Fibroblast of pulmonary artery (primary cell): ENCODE measurements at places on chromosomes 2 and 18.

DNA sequence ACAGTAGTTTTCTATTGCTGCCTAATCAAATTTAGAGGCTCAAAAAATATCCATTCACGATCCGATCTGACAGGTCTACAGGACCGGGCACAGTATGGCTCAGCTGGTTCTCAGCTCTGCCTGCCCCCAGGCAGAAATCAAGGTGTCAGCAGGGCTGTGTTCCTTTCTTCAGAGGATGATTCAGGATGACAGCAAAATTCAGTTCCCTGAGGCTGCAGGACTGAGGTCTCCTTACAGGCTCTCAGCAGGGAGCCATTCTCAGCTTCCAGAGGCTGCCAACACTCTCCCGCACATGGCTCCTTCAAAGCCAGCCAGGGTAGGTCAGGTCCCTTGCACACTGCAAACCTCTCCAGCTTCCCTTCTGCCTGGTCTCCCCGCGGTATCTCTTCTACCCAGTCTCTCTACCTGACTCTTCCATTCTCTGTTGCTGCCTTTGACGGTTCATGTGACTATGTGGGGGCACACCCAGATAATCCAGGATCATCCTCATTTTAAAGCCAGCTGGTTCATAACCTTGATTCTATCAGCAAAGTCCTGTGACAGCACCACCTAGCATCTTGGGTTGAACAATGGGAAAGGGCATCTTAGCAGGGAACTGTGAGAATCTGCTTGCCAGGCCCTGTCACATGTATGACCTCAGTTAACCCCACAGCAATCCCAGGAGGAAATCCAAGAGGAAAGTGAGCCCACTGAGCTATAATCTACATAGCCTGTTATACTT, 50.4 kb downstream of the UXS1 start:
- no peak for DNase-seq

DNA sequence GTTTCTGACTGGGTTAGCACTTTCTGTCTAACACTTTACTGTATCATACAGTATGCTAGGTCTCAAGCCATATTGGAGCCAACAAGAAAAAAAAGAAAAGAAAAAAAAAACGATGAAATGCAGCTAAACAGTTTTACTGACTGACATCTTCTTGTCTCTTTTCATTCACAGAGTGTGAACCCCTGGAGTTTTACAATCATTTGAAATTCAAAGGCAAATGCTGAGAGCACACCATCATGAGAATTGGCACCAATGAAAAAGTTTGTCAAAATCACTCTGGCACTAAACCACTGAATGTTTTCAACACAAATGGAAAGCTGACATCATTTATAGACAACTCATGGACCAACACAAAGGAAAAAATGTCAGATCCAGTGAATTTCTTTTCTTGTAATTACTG, 513.3 kb downstream of the LRRTM4 start:
- no peak for DNase-seq

- no peak for DNase-seq
These were observed 262.4 kb downstream of the ZNF804A start for GRCh38 chr2:184860744-184861143.

GRCh38 chr2:3131636-3132326, 245.8 kb downstream of the EIPR1 start:
- DNase-seq: no peak

GRCh38 chr2:216499641-216500218, 1.1 kb downstream of the RPL37A start:
- no peak for DNase-seq

- no peak for DNase-seq
These were observed 68.5 kb downstream of the USP40 start for GRCh38 chr2:233498126-233498525.

- peak; percentile 23 for DNase-seq
These were observed 501 bp downstream of the LPIN1 start for GRCh38 chr2:11746807-11747459.

DNA sequence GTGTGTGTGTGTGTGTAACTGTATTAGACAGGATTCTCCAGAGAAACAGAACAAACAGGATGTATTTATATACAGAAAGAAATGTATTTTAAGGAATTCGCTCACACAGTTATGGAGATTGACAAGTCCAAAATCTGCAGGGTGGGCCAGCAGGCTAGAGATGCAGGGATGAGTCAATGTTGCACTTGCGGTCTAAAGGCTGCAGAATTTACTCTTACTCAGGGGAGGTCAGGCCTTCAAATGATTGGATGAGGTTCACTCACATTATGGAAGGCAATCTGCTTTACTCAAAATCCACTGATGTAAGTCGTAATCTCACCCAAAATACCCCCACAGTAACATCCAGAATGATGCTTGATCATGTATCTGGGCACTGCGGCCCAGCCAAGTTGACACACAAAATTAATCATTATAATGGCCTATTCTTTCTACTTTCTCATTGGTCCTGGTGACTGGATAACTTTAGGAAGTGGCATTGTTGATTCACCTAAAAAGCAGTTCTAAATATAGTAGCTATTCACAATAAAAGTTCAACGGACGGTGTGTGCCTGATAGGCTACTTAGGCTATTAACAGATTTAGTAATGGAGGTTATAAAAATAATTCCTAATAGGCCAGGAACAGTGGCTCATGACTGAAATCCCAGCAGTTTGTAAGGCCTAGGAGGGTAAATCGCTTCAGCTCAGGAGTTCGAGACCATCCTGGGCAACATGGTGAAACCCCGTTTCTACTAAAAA, 40.6 kb upstream of the ACYP2 start:
- no peak for DNase-seq

DNA sequence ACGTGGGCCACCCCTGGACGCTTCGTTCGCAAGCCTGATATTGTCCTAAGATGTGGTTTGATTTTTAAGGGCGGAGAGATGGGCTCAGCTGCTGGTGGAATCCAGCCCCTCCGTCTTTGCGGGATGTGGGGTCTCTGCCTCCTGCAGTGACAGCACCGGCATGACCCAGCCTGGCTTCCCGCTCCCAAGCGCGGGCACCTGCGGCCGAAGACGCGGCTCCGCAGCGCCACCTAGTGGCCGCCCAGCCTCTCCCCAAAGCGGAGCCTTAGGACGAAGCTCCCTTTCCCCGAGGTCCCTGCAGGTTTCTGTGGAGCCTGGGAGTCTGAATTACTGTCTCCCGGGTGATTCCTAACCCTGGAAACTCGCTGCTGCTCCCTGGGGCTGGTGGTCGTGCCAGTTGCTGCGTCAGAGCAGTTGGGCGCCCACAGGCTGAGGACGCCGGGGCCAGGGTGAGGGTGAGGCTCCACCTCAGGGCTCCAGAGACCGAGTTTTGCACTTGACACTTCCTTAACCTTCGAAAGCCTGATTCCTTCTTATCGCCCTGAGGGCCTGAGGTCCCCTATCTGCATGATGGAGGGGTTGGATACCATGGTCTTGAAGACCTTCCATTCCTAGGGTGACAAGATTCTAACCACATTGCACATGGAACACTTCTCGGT, 137.5 kb downstream of the TPO start:
- peak; percentile 52 for DNase-seq

DNA sequence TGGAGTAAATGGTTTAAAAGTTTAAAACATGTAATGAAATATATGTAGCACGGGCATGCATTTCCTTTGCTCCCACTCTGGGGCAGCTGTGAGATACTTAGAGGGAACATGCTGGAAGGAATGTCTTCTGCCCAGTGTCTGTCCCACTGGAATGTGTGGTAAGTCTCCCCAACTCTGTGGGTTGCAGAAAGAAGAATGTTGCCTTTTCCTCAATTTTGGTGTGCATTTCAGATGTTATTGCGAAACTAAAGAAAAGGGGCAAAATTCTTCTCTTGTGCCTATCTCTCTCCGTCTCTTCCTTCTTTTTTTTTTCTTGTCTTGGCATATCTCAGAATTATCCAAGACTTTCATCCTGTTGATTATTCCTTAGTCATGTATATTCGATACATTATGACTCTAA, 201.1 kb downstream of the SH3RF3 start:
- peak; percentile 64 for DNase-seq

- DNase-seq: peak; percentile 45
These were observed 123.5 kb upstream of the FOSL2 start for GRCh38 chr2:28269019-28269784.

- no peak for DNase-seq
These were observed 1.2 kb upstream of the ARID5A start for GRCh38 chr2:96535331-96535730.
